ENCODE measurements at places on chromosomes 2 and 18.

GRCh38 chr2:146587291-146587713 is 1257.5 kb upstream of the ACVR2A start:
- no peak for DNase-seq

- DNase-seq, result no peak
These were observed 418.7 kb downstream of the MEIS1 start for GRCh38 chr2:66853585-66853984.

GRCh38 chr2:98034745-98035144 is 39.0 kb upstream of the TMEM131 start:
- DNase-seq, result no peak

DNA sequence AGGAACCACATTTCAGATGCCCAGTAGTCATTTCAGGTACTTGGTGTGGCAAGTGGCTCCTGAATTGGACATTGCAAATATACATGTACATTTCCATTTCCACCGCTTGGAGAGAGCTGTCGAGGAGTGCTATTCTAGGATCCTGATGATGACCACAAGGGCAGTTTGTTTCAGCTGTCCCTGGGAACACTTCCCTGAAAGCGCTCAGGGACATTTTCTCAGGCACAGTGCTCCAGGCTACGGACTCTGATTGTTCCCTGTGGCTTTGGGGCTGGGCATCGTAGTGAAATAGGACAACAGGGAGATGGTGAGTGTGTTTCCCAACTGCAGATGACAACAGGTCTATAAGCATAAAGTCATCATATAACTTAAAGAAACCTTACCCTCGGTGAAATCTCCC is 3.1 kb downstream of the DBI start:
- DNase-seq, result no peak

DNA sequence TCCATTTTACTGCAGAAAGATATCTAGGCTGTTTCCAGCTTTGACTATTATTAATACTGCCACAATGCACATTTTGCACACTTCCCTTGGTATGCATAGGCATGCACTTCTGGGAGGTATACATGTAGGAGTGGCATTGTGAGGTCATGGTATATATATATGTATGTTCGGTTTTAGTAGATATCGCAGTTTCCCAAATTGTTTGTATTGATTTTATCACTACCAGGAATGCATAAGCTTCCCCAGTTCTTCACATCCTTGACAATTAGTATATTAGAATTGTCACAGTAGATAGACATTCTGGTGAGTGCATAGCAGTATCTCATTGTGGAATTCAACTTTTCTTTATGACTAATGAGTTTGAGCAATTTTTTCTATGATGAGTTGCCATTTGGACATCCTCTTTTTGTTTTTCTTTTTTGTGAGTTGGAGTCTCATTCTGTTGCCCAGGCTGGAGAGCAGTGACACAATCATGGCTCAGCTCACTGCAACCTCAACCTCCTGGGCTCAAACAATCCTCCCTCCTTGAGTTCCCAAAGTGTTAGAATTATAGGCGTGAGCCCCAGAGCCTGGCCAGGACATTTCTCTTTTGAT is 4.2 kb upstream of the GRB14 start:
- no peak for DNase-seq

DNA sequence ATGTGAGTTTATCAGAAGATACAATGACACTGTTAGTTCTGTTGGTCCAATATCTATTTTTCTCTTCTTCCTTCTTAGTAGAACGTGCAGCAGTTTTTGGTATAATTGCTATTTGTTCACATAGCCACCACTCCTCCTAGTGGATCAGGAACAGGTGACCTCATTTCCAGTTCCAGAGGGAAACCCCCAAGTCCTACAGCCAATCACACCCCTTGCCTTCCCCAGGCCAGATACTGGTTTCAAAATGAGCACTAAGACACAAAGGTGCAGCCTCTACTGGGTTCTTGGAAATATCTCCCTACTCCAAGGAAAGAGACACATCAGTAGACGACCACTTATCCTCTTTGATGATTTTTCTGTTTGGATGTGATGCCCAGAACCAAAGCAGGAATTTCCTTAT is 103.2 kb downstream of the TCF4 start:
- no peak for DNase-seq

DNA sequence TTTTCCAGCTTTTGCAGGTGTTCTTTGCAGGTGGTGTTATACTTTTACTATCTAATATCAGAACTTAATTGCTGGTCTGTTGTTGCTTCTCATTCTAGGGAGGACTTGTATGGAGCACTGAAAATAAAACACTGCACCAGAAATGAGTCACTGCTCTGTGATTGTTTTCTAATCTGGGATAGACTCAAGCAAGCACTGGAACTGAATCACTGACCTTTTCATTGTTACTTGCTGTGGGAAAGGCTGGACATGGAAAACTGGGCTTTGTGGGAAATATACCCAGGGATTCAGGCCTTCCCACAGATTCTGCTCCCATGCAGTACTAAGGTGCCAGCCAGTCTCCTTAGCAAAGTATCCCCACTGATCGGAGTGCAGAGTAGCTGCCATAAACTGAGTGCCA is 470.0 kb upstream of the GCFC2 start:
- DNase-seq, result no peak

DNA sequence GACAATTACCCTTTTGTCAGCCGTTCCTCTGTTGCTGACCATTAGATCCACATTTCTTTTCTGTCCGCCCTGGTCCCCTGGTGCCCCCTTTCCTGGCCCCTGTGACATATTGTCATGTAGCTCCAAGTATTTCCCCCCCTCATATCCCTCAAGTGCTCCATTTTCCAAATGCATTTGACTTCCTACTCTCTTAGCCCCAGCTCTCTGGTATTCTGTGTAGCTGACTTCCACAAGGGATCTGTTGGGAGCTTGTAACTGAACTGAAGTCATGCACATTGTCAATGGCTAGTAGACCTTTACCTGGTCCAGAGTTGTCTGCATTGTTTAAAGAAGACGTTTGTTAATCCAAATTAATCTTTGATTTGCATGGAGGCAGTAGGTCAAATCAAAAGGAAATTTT is 34.8 kb downstream of the LIPG start:
- no peak for DNase-seq

- DNase-seq, result no peak
These were observed 693 bp downstream of the UBE2F start for GRCh38 chr2:237967463-237967951.

DNA sequence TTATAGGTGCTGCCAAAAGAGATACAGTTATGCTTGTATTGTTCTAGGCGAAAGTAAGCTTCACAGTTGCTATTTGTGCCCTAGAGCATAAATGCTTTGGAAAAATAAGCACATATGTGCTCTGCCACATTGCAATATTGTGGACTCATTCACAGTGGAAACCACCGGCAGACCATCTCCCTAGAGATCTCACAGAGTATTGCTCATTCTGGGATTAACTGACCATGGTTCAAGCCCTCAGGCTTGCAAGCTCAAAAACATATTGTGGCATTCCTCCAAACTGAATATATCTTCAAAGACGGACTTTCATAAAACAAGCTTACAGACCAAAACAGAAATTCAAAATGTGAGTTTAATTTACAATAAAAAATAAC is 158.2 kb upstream of the CCDC150 start:
- no peak for DNase-seq

DNA sequence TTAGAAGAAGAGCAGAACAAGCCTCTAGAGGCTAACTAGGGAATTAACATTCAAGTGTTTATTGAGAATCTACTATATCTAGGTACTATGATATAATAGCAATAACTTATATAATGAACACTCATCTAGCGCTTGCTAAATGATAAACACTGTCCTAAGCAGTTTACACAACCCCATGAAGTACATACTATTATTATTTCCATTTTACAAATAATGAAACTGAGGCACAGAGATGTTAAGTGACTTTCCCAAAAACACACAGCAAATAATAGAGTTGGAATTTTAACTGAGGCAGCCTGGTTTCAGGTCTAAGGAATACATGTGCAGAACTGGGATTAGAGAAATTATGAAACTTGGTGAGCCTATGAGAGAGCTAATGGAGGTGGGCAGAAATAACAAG is 893.4 kb downstream of the CPS1 start:
- DNase-seq, result no peak

DNA sequence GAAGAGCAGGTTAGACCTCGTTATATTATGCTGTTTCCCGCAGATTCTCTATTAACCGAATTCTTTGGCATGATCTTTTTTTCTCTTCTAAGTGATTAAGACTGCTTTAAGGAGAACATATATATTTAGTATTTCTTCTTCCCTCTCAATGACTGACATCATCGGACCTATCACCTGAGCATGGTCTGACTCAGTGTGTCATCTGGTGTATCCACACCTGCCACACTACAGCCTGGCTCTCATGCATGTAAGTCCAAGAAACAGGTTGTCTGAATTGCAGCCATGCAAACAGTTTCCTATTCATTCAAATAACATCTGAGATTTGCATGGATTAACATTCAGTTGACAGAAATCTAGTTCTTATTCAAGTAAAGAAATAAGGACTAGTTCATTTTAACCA is 55.1 kb upstream of the CWC22 start:
- no peak for DNase-seq

- DNase-seq, result no peak
These were observed 246.5 kb upstream of the SPRED2 start for GRCh38 chr2:65678779-65679391.

DNA sequence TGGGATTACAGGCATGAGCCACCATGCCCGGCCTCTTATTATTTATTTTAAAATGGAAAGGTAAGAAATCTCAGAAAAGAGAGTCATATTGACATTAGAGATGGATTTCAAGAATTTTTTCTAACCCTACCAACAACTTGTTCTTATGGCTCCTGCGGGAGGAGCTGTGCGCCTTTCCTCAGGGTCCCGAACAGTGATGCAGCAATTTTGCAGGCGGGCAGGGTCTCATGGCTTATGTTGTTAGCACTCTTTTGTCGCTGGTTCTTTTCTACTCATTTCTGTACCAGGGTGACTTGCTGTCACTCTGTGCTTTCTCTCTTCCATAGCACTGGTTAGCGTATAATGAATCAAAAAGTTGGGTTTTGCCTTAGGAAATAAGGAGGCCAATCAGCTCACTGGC is 148.8 kb upstream of the DLGAP1 start:
- DNase-seq, result no peak

DNA sequence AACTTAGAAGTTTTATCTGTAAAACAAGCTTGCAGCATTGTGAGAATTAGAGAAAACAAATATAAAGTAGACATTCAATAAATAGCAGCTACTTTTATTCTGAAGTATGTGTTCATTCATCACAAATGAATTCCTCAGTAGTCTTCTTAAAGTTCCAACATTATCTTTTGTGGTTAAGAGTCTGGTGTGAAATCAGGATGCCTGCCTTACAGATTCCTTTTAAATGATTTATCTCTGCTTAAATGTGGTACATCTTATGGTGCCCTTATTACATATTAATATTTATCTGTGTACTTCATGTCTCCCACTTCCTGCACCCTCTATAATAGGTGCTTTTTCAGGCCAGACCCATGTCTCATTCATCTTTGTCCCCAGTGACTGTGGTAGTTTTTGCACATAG is 595.0 kb downstream of the STK39 start:
- no peak for DNase-seq

DNA sequence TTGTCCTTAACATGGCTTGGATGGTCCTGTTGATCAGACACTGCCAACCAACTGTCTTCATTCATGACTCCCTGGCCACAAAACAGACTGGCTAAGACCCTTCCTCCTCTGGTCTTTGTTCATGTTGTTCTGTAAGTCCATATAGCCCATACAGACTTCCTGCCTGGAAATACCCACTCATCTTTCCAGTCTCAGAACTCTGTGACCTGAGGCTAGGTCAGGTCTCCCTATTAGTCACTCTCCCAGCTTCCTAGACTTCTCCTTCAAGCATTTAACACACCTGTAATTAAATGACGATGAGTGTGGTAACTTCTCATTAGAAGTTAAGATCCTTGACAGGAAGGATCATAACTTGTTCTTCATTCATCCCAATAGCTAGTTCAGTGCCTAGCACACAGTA is 56.3 kb downstream of the CCDC93 start:
- DNase-seq, result no peak

All from head of caudate nucleus (tissue), 42 donors.